ENCODE measurements at places on chromosomes 2 and 18. TPM values are rescaled to one million over a fixed set of nuclear protein-coding genes. Genes with fewer than 3 reads are reported as not detected.
A peak's percentile ranks its signal among the peaks of the same experiment; 100 is the strongest.

GRCh38 chr18:7261199-7261598 is 30.3 kb downstream of the LRRC30 start:
- no peak for ATAC-seq

GRCh38 chr18:55296778-55297177 is 291.2 kb downstream of the TCF4 start:
- no peak for ATAC-seq

DNA sequence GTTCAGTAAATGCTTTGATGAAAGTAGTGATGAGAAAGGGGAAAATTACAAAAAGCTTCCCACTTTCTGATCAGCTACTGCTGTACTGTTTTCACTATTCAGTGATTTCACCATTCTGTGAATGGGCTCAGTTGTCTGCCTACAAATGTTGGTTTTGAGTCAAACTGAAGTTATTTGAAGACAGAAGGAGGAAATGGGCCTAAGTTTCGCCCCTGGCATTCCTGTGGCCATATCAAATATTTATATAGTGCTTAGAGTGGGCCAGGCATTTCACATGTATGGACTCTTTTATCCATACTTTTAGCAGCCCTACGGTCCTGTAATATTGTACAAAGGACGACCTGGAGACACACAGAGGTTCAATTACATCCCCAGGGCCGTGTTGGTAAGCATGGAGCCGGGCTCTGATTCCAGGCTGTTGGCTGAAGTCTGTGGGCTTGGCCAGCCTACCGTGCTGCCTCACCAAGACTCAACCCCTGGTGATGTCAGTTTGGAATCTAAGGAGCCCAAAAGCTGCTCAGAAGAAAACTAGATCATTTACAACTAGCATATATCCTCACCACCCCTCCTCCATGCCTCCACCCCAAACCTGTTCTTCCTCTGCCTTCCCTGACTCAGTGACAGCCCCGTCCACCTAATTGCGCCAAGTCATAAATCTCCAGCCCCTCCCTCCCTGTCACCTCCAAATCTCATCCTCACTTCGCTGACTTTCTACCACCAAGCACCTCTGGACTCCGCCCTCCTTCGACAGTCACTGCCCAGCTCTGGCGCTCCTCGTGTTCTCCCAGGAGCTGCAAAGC is 10.1 kb upstream of the GRHL1 start:
- no peak for ATAC-seq

DNA sequence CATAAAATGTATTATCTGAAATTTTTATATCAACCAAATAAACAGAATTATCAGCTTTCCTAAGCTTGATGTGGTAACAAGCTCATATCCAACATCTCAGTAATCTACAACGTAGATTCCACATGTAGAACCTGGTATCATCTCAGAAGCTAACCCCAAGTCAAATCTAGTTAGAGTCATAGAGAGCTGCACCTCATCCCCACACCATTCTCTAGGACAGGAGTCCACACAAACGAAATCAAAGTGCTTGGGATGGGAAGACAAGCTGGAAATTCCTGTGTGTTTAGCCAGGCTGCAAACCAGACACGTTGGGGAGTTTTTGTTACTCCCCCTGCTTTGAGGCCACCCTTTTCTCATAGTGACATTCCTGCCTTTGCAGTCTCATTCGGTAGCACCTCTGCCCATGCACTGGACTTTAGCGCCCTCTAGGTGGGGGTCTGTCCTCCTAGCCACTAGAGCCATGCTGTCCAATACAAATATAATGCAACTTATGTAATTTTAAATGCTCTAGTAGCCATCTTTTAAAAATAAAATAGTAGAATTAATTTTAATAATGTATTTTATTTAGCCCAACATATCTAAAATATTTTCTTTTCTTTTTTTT is 28.1 kb upstream of the SATB2 start:
- no peak for ATAC-seq

- peak; percentile 6 for ATAC-seq
Observed at GRCh38 chr2:19762959-19763605, 138.7 kb downstream of the TTC32 start.

DNA sequence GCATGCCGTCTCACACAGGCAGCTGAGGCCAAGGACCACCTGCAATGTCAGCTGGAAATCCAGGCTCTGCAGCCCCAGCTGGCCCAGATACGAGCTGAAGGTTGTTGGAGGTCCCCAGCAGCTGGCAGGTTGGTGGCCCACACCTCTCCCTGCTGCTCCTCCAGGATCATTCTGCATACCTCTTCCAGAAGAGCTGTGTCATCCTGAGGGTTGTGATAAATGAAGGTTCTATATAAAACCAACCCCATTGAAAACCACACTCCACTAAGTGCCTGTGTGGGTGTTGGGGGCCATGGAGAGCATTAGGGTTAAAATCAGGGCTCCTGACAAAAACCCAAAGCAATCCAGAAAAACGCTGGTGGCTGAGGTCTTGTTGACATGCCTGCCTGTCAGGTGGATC is 50.4 kb downstream of the C1QL2 start:
- ATAC-seq = no peak

- ATAC-seq = no peak
Observed at GRCh38 chr2:9666306-9666705, 35.5 kb upstream of the YWHAQ start.

GRCh38 chr2:159232456-159233170 is 53.9 kb downstream of the WDSUB1 start:
- ATAC-seq = no peak

GRCh38 chr2:98172150-98172765 is 85.3 kb downstream of the VWA3B start:
- ATAC-seq = no peak

- ATAC-seq = no peak
Observed at GRCh38 chr2:54619660-54620231, 103.7 kb upstream of the EML6 start.

DNA sequence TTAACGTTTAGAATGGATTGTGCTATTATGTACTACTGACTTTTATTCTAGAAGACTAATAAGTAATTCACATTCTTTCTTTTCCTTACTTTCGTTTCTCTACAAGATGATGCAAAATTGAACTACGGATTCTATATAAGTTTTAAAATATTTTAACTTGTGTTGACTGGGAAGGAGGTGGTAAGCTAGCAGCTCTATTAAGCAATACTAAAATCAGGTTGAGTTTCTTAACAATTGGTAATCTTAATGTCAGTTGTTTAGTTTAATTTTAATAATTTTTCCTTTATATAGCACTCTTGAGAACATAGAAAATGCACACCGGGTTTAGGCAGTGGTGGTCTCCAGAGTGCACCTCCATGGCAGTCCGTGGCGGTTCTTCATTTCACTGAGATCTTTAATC is 215.2 kb downstream of the MCFD2 start:
- ATAC-seq = no peak

- ATAC-seq = no peak
Observed at GRCh38 chr2:26327291-26328272, 18.4 kb upstream of the SELENOI start.

DNA sequence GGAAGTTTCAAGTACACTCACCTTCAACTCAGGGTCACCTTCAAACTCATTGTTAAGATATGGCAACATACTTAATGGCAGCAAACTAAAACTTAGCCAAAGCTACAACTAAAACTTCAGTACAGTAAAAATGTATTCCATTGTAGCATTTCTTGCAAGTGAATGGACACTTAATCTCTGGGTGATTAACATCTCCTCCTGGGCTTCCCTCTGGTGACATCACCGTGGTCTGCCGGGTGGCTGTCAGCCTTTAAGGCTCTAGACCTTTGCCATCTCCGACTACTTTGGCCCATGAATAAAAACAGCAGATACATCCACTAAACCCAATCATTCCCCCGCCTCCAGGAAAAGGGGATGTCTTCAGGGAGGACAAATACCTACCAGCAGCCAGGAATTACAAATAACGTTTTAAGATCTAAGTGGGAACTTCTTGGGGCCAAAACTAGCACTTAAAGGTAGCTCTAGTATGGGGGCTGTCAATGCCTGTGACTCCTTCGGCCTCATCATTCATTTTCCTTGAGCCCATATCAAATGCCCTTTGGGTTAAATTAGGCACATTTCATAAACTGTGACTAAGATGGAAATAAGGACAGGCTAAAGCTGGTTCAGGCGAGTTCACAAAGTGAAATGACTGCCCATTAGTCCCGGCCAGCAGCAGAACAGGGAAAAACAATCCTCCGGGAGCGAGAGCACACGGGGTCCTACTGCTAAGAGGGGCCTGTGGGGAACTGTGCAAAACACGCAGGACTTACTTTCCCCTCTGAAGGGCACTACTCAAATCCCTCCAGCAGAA is 1.1 kb downstream of the TFCP2L1 start:
- no peak for ATAC-seq

DNA sequence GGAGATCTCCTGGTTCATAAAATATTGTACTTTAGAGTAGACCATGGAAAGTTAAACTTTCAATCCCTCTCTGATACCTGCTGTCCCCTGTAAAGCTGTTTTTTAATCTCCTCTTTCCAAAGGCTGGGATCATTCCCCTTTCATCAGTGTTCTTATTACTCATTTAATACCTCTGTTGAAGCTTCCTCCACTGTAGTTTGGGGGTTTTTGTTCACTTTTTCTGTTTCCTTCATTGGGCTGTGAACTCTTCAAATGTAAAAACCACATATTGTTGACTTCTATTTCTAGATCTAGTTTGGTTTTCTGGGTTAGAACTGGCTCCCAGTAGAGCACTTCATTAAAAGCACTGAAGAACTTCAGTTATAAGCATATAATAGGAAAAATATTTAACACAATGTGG is 598.1 kb downstream of the RNF144A start:
- ATAC-seq = no peak

DNA sequence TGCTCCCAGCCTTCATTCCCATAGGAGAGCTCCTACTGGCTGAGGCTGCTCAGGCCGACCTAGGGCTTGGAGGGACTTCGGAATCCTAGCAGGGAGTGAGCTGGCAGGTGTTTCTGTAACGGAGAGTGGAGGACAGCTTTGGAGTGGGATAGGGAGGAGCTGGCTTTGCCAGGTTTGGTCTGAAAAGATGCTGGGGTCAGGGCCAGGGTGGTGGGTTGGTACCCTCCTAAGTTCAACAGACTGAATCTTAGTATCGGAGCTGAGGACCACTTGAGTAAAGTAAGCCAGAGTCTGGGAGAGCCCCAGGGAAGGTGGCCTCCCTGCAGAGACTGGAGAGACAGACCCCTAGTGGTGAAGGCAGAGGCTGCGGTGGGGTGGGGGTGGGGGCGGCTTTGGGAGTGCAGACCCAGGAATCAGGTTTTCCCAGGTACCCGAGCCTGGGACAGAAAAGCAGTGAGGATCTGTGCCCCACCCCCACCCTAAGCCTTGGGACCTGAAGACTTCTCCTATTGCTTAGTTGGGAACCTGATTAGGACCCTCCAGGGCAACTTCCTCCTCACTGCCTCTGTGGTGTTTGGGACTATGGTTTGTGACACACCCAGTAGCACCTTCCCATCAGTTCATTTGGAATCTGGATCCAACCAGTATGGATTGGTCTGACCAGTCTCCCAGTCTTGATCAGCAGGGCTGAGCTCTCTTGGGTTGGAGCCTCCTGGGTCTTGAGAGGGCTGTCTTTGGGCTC is 3.0 kb downstream of the CNNM4 start:
- no peak for ATAC-seq

The TNFAIP6 gene
- 1.1 TPM for total RNA-seq

The ATP8B1 gene
- total RNA-seq = 26.2 TPM

The METAP1D gene
- total RNA-seq = 1.8 TPM

The TEX51 gene
- not detected for total RNA-seq
